Right cardiac atrium (tissue), 5 donors: ENCODE measurements at places on chromosomes 6 and 20.

- no peak for DNase-seq
These were observed 43.4 kb downstream of the TNFAIP3 start for GRCh38 chr6:137910424-137910834.

- DNase-seq = no peak
These were observed 203.6 kb upstream of the RNF217 start for GRCh38 chr6:124758663-124759062.

DNA sequence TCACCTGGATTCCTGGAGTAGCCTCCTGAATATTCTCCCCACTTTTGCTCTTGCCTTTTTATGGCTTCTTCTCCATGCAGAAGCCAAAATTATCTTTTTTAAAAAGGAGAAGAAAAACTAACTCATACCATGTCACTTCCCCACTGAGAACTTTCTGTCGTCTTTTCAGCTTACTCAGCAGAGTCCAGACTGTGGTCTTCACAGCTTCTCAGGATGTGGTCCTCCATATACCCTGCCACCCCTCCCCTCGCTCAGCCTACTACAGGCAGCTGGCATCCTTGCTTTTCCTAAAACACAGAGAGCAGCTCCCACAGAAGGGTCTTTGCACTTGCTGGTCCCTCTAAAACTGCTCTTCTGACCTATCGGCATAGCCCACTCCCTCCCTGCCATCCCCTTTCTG lies 89.4 kb upstream of the ISM1 start:
- no peak for DNase-seq

DNA sequence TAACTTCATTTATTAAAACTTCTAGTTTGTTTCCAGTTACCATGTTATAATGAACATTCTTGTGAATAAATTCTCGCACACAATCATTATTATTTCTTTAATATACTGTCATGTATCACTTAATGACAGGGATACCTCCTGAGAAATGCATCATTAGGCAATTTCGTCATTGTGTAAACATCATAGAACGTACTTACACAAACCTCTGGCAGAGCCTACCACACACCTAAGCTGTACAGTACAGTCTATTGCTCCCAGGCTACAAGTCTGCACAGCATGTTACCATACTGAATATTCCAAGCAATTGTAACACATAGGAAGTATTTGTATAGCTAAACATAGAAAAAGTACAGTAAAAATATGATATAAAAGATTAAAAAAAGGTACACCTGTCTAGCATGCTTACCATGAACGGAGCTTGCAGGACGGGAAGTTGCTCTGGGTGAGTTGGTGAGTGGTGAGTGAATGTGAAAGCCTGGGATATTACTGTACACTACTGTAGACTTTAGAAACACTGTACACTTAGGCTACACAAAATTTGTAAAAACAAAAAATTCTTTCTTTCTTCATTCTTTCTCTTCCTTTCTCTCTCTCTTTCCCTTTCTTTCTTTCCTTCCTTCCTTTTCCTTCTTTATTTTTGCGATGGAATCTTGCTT lies 268.2 kb upstream of the SOX4 start:
- no peak for DNase-seq

GRCh38 chr20:8242066-8242465 lies 110.0 kb downstream of the PLCB1 start:
- DNase-seq = no peak

GRCh38 chr20:36644032-36644705 lies 1.8 kb downstream of the SLA2 start:
- DNase-seq = no peak

- DNase-seq = no peak
These were observed 36.4 kb upstream of the SOX4 start for GRCh38 chr6:21556968-21557721.

- DNase-seq = no peak
These were observed 363.9 kb downstream of the MAFB start for GRCh38 chr20:40325006-40325568.

DNA sequence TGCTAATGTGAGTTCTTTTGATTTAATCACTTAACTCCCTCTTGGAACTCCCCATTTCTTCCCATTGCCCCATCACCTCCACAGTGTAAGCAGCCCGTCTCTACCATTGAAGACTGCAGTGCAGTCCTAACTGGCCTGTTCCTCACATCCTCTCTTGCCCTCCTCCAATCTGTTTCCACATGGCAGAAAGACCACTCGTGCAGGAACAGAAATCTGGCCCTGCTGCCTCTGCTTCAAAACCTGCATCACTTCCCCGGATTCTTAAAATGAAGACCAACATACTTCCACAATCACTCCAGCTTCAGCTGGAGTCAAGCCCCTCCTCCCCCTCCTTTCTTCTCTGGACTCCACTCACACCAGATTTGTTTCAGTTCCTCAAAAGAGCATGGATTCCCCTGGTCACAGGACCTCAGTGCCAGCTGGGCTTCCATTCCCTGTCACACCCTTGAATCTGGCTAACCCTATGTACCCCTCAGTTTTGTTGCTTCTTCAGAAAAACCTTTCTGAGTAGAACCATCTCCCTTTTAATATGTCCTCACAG lies 802.3 kb downstream of the MAFB start:
- peak; percentile 32 for DNase-seq

GRCh38 chr6:38973178-38974057 lies 75.2 kb upstream of the GLP1R start:
- no peak for DNase-seq

GRCh38 chr6:51954681-51955080 lies 132.7 kb downstream of the PKHD1 start:
- DNase-seq = no peak

DNA sequence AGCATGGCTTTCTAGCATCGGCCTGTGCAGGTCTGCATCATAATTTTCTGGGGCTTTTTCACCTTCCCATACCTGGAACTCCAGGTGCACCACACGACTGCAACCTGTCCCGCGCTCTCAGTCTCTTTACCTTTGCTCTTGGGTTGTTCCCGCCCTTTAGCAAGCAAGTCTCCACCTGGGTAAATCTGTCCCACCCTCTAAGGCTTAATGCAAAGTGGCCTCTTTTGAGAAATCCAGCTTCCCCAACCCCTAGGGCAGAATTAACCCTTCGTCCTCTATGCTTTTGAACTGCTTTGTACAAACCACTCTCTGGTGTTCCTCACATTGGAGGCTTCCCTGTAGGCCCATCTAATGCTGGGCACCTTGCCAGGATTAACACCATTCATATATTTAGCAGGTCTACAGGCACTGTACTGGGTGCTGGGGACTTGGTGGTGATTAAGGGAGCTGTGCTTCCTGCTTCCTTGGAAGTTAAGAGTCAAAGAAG lies 2.8 kb downstream of the ITPR3 start:
- DNase-seq = no peak

- DNase-seq = no peak
These were observed 102.3 kb downstream of the DLL1 start for GRCh38 chr6:170188571-170189001.

DNA sequence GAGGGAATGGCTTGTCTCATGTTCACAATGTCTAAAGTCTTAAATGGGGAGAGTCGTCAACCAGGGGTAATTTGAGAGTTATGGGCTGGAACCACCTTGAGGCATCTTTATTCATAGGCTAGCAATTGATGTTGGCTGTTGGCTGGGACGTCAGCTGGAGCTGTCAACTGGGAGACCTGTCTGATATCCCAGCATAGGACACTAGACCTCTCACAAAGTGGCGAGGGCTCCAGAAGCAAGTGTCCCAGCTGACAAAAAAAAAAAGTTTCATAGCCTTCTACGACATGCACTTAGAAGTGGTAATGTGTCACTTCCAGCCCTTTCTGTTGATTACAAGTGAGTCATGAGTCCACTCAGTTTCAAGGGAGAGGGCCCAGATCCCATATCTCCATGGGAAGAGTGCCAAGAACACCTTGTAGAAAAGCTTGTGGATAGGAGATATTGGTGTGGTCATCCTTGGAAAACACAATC lies 278.0 kb downstream of the ESR1 start:
- DNase-seq = no peak

DNA sequence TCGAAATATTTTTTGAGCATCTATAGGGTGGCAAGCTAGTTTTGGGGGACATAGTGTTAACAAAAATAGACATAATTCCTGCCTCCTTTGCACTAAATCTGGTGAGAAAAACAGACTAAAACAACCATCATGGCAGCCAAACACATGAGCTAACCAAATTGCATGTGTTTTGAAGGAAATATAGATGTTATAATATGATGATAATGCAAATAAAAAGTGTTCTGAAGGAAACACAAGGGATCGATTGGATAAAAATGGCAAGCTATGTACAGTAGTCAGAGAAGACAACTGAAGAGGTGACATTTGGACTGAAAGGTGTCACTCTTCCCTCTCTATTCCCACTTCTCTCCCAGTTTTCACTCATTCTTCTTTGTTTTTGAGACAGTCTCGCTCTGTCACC lies 706.9 kb downstream of the PTPRT start:
- DNase-seq = no peak
